Aorta (tissue), 5 donors: ENCODE measurements at places on chromosomes 2 and 18. TPM values are rescaled to one million over a fixed set of nuclear protein-coding genes. Genes with fewer than 3 reads are reported as not detected.

QPCT gene
- total RNA-seq = 4.0 TPM

CYP27C1 gene
- 0.16 TPM for total RNA-seq

FNDC4 gene
- 12.1 TPM for total RNA-seq

IL36RN gene
- total RNA-seq = not detected

DSG1 gene
- not detected for total RNA-seq

- peak; percentile 64 for DNase-seq
These were observed 851 bp downstream of the EIF2AK3 start for GRCh38 chr2:88626171-88627054.

- no peak for DNase-seq
These were observed 37.2 kb upstream of the THOC1 start for GRCh38 chr18:305003-305501.

- DNase-seq = no peak
These were observed 35.9 kb upstream of the MGAT5 start for GRCh38 chr2:134217924-134218323.
